Stimulated activated CD4-positive, alpha-beta T cell treated with anti-CD3 and anti-CD28 coated beads, Interleukin-2, amount 100 ng/mL, for 48 hours (primary cell): ENCODE measurements at places on chromosomes 3 and 15.

DNA sequence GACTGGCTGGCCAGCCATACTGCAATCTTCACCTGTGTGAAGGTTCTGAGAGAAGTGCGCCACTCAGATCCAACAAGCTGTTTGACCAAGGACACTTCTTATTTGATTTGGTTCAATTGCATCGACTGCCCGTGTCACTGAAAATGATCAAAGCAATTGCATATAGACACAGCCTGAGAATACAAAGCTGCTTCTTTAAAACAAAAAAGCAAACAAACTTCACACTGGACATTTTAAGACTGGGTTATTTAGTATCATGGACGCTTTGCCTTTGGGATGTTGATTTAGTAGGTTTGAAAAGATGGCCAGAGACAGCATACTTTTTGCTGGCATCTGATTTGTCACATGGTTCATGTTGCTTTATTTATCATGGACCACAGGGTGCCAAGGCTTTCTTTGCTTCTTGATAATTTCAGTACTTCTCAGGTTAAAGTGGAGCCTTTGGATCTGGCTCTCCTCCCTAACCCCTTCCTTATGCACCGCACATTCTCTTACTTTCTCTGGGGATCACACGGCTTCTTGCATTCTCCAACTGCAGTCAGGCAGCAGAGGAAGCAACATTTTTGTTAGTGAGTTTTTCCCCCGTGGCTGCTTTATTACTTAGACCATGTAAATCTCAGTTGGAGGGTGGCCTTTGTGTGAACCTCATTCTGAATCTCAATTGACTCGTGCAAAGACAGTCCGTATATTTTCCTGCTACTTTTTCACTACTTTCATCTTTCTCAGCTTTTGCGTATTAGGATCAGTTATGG lies 151.0 kb downstream of the CD47 start:
- no peak for DNase-seq

GRCh38 chr3:117165601-117166051 lies 456.0 kb downstream of the TUSC7 start:
- DNase-seq: no peak

DNA sequence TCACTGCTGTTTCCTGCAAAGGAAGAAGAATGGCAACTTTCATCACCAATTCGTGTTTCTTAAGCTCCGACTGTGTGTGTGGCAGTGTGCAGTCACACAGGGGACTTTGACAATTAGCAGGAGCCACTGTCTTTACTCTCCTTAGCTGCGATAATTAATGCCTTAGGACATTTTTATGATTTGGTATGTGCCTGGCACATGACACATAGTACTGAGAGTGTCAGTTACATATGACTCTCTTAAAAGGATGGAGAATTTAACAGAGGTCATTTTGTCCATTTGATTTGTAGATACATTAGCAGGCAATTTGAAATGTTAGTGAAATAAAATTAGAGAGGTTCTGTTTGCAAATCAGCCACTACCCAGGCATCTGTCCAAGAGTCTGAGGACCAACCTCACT lies 128.9 kb upstream of the VEPH1 start:
- no peak for DNase-seq

DNA sequence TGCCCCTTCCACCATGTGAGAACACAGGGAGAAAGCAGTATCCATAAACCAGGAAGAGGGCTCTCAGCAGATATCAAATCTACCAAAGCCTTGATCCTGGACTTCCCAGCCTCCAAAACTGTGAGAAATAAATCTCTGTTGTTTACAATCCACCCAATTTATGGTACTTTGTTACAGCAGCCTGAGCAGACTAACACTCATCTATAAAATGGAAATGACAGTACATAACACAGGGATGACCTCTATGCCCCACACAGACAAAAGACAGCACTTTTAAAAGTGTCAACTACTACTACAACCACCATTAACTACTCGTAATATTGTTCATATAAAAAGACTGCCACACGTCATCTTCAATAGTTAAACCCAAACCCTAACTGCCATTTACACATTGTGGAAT lies 5.7 kb downstream of the RYK start:
- no peak for DNase-seq

- no peak for DNase-seq
Measured at GRCh38 chr3:160365869-160366522, 33.0 kb downstream of the IFT80 start.

- DNase-seq: no peak
Measured at GRCh38 chr3:115021061-115021460, 126.0 kb downstream of the ZBTB20 start.

GRCh38 chr15:31303726-31304648 lies 22.6 kb upstream of the KLF13 start:
- DNase-seq: no peak

DNA sequence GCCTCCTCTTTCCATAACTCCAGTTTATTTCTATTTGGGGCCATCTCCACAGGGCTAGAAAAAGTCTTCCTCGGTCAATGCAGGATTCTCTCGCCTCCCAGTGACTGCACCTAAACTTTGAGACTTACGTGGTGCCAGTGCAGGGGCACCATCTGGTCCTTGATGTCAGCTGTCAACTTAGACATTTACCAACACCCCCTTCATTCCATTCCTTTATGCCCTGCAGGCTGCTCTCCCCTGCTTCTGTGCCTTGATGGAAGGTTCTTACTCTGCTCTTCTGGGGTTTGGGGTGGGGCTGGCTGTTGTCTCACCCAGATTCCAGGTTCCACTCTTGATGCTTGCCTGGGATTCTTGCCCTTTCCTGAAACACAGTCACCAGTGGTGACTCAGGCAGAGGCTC lies 101.8 kb downstream of the ST8SIA2 start:
- no peak for DNase-seq

- DNase-seq: no peak
Measured at GRCh38 chr3:11523572-11524101, 120.1 kb downstream of the VGLL4 start.

DNA sequence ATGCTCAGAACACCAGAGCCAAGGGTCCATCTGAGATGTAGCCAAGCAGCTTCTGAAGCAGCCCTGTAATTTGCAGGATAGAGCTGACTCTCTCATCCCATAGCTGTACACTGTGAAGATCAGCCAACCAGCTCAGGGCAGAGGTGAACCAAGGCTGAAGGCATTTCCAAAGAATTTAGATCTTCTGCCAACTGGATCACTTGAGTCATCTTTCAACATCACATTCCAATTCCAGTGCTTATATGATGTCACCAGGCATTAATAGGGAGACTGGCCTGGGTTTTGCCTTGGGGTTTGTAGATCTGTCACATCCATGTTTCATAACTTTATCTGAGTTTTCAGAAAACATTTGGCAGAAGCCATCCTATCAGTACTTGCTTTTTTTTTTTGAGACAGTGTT lies 98.2 kb downstream of the NR2F2 start:
- no peak for DNase-seq

GRCh38 chr15:92981333-92981732 lies 81.2 kb downstream of the CHD2 start:
- no peak for DNase-seq

DNA sequence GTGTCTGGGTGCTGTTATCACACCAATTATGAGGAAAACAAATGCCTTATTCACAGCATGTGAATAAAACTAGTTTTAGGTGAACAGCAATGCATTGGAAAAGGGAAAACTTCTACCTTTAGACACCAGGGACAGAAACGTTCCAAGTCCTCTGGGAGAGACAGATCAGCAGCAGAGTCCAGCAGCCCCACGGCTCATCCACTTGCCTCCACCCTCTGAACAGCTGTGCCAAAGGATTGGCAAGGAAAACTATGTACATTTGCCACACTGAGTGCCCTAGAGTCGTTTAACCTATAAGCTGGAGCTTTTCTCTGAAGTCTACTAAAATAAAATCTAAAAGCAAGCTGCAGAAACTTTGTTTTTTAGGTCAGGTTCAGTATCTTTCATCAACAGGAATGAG lies 107.7 kb upstream of the EIF1B start:
- DNase-seq: no peak

DNA sequence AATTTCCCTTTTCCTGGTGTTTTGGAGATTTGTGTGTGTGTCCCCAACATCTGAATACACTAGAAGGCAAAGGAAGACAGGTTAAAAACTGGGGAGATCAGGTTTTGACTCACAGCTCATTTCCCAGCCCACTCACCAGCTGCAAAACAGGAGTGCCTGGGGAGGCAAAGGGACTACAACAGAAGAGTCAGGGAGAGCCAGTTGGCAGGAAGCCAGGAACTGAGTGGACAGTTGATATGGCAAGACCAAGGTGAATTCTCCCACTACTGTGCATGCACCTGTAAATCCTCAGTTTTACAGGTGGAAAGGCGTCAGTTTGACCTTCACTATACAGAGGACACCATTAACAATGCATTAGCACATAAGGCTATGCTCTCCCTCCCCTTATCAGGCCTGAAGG lies 901.5 kb upstream of the SEMA6D start:
- no peak for DNase-seq

DNA sequence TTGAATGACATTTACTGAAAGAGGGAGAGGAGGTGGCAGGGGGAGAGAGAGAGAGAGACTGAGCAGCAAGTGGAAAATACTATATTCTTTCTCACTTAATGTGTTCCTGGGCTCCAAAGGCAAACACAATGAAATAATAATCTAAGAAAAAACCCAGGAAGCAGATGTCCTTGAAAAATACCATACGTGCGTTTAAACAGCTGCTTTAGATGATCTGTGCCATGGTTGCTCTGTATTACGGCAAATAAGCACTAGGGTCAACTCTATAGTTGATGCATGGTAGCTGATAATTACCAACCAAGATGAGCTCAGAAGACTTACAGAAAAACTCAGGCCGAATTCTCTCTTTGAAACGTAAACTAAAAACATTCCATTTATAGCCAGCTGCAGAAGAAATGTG lies 410.3 kb upstream of the TBL1XR1 start:
- DNase-seq: no peak

- DNase-seq: no peak
Measured at GRCh38 chr3:36813305-36813704, 49.0 kb upstream of the DCLK3 start.

- no peak for DNase-seq
Measured at GRCh38 chr3:194928831-194929577, 243.3 kb downstream of the FAM43A start.

DNA sequence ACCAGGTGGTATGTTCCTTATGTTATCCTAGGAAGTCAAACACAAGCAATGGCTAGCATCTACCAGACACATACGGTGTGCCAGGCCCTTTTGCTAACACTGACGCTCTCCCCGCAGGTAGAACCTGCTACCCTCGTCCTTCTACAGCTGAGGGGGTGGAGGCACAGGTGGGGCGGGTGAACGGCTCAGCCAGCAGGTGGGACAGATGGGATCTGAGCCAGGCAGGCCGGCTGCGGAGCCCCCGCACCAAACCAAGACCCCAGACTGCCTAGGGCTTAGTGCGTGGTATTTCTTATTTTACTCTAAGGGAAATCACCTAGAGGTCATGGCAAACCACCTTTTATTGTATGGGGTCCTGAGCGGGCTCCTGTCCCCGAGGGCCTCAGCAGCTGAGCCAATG lies 53.9 kb upstream of the PCSK6 start:
- DNase-seq: no peak

DNA sequence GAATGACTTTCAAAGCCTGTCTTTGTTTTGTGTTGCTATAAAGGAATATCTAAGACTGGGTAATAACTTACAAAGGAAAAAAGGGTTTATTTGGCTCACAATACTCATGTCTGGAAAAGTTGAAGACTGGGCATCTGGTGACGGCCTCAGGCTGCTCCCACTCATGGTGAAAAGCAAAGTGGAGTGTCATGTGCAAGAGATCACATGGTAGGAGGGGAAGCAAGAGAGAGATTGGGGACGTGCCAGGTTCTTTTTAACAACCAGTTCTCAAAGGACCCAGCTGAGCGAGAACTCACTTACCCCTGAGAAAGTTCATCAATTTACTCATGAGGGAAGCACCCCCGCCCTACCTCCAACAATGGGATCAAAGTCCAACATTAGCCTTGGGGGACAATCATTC lies 929.4 kb downstream of the ROBO1 start:
- DNase-seq: no peak

GRCh38 chr3:86865506-86865905 lies 125.4 kb downstream of the VGLL3 start:
- DNase-seq: no peak

GRCh38 chr15:32641517-32642059 lies at the start of gene SCG5:
TSS of gene SCG5 (plus strand) at chr15:32641710. CDS start at chr15:32643593, 1,883 bp downstream.
- no peak for DNase-seq

DNA sequence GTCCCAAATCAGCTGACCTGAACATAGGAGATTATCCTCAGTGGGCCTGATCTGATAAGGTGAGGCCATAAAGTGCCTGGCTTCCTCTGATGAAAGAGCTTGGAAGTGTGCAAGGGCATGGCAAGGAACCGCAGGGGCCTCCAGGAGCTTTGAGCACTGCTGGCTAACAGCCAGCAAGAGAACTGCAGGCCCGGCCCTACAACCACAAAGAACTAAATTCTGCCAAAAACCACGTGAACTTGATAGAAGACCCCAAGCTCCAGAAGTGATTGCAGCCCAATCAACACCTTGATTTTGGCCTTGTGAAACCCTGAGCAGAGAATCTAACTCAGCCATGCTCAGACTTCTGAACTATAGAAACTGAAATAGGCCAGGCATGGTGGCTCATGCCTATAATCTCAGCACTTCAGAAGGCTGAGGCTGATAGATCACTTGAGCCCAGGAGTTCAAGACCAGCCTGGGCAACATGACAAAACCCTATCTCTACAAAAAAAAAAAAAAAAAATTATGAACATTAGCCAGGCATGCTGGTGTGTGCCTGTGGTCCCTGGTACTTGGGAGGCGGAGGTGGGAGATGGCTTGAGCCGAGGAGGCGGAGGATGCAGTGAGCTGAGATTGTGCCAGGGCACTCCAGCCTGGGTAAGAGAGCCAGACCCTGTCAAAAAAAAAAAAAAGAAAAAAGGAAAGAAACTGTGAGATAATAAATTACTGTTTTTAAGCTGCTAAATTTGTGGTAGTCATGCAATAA lies 7.7 kb upstream of the DIS3L start:
- no peak for DNase-seq

DNA sequence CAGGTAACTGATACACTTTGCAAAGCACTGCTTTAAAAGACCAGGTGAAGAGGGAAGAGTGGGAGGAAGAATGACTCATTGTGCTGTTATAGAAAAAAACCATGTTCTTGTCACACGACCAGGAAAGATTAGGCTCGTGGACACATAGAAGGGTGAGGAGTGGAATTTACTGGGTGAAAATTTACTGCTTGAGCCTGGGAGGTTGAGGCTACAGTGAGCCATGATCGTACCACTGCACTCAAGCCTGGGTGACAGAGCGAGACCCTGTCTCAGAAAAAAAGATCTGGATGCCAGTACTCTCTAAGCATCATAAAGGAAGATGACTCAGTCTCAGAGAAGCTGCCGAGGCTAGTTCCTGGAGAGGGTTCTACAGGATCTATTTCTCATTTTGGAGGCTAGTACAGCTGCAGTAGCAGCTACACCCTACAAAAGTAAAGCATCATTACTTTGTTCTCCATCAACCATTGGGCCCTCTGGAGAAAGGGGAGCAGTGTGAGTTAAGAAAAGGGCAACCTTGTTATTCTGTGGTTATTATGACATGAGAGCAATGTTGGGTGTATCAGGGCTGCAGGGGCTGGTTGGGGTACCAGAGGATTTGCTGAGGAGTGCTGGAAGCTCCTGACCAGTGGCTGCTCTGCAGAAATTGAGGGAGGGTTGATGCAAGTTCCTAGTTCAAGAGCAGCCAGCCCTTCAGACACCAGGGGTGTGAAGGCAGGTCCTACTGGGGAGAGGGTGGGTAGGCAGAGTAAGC lies 75.4 kb downstream of the CMTM8 start:
- no peak for DNase-seq

GRCh38 chr3:127475391-127475790 lies 115.1 kb downstream of the TPRA1 start:
- DNase-seq: no peak

- no peak for DNase-seq
Measured at GRCh38 chr3:196990601-196991007, 22.0 kb upstream of the PIGZ start.
